ENCODE measurements at places on chromosomes 16 and 17.

GRCh38 chr17:42422412-42422957 is 571 bp downstream of the CAVIN1 start:
- DNase-seq = no peak

- DNase-seq = no peak
These were observed 67.8 kb downstream of the C16orf78 start for GRCh38 chr16:49441366-49441780.

- no peak for DNase-seq
These were observed 20.6 kb downstream of the SSH2 start for GRCh38 chr17:29909236-29910003.

DNA sequence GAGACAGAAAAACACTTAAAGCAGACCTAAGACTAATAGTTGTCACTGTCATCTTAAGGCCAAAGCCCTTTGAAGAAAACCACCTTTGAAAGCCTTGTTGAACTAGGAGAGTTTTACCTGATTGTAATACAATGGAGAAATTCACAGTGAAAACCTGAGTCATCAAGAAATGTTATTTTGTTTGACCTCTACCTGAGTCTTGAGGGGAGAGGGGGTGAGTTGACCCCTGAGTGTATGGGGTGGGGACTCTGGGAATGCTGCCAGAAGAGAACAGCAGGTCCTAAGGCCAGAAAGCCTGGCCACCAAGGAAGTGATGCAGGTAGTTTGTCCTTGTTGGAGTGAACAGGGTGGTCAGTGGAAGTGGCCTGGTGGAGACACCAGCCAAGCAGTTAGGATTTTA is 204.3 kb downstream of the SPECC1 start:
- DNase-seq = no peak

DNA sequence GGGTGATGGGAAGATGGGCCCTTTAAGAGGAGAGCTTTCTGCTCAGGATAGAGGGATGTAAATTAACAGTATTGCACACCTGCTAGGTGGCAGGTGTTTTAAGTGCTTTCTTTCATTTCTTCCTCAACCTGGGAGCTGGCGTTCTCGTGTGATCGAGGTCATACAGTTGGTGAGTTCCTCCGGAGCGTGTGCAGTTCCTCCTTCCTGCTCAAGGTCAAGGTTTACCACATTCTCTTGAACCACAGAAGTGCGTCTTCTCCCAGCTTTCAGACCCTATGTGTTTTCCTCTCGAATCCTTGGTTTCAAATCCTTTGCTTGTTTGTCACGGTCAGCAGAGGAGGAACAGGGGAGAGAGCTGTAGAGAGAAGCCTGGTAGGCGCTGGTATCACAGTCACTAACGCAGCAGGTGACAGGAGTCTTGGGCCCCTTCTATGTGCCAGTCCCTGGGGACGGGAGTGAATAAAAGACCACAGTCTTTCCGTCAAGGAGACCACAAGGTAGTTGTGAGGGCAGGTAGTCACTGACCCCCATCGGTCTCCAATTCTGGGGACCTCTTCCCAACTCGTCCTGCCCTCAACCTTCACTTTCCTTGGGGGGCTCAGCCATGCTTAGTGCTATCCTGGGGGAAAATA is 791 bp downstream of the DNAI2 start:
- DNase-seq = no peak

DNA sequence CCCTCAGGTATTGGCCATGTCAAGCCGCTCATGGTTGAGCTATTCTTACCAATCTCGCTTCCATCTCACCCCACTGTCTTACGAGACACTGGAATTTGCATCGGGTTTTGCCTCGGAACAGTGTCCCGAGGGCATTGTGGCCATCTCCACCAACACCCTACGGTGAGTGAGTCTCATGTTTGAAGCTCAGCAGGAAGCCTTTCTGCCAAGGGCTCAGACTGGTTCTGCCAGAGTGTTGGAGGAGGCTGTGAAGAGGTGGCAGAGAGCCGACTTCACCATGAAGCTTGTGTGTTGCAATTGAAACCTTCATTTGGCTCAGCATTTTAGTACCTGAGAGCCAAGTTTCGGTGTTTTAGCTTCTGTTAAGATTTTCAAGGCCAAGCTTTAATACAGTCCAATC is 38.0 kb downstream of the SF3B3 start:
- no peak for DNase-seq

DNA sequence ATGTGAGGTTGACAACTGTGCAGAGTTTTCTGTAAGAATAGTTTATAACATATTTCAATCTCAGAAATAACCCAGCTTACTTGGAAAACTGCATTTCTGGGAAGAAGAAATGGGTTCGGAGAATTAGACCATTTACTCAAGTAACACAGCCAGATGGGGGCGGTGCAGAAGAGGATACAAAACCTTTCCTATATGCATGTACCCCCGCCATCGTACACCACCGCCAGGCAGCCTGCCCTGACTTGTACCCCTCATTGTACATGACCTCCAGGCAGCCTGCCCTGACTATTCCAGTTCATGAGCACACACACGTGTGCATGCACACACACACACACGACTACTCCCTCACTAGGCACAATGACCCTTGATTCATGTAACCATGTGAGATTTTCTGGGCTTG is 154.0 kb downstream of the C16orf78 start:
- no peak for DNase-seq

- no peak for DNase-seq
These were observed 20.1 kb downstream of the PLD6 start for GRCh38 chr17:17186051-17186450.

- no peak for DNase-seq
These were observed 134.1 kb upstream of the GNAO1 start for GRCh38 chr16:56057151-56057550.

GRCh38 chr16:79776243-79776847 is 175.8 kb upstream of the MAF start:
- DNase-seq = no peak

DNA sequence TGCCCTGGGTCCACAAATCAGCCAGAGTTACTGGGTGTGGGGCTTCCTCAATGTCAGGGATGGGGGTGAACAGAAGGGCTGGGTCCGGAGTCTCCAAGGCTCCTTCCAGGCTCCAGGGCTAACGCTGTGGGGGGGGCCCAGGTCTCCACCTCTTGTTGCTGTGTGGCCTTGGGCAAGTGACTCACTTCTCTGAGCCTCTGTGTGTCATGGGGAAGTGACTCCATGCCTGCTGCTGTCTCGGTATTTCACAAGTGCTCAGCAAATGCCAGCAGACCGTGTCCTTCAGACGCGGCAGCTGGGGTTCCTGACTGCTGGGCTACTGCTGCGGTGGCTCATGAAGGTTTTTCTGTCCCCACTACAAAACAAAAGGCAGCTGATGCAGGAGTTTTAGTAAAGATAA is 26.6 kb downstream of the JPH3 start:
- DNase-seq = peak; percentile 88

DNA sequence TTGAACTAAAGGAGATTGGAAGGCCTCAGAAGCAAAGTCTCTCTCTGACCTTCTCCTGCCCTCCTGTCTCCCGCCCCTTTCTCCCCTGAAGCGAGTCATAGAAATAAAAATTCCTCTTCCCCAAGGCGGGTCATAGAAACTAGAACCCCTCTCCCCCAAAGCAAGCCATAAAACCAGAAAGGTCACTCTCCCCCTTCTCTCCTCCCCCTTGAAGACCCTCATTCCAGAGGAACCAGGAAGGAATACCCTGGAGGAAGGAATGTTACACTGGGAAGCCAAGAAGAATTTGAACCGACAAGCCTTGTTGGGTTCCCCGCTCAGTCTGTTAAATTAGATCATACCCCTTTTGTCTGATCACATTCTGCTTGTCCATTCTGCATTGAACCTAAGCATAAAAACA is 2.7 kb upstream of the GJC1 start:
- DNase-seq = no peak

GRCh38 chr16:48999508-48999907 is 282.1 kb downstream of the CBLN1 start:
- no peak for DNase-seq

GRCh38 chr16:56233795-56234566 is 42.7 kb downstream of the GNAO1 start:
- no peak for DNase-seq

GRCh38 chr17:41223821-41224220 is 2.6 kb upstream of the KRTAP9-2 start:
- no peak for DNase-seq

- DNase-seq = no peak
These were observed 72.7 kb upstream of the MYOCD start for GRCh38 chr17:12592941-12593340.

GRCh38 chr16:77514500-77515220 is 79.8 kb upstream of the ADAMTS18 start:
- DNase-seq = no peak

GRCh38 chr17:80585890-80586845 is 41.5 kb downstream of the RPTOR start:
- no peak for DNase-seq

Data from 8988T (cell line).